ENCODE measurements at places on chromosomes 3 and 15.

DNA sequence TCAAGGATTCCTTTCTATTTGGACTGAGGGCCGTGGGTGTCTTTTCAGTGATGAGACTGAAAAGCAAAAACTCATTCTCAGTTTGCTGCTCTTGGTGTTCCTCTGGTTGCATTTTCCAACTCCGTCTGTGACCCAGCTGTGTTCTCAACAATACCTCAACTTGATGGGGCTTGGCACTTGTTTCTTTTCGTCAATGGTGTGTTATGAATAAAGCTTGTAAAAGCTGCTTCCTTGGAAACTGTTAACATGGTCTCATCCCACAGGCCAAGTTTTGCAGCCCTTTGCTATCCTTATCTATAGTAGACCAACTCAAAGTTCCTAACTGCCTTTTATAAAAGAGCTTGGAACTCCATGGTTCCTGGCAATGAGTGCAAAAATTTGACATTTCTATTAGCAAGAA, 142.5 kb upstream of the UBE2E1 start:
- DNase-seq, result no peak

GRCh38 chr15:64775551-64776401, at the start of gene RBPMS2:
RBPMS2 (minus strand) TSS chr15:64775589; CDS start chr15:64775319, 270 bp downstream.
- no peak for DNase-seq

GRCh38 chr15:100889385-100890050, 9.9 kb downstream of the ALDH1A3 start:
- DNase-seq, result peak; percentile 64

- DNase-seq, result no peak
Measured at GRCh38 chr3:18127174-18127858, 297.8 kb downstream of the SATB1 start.

DNA sequence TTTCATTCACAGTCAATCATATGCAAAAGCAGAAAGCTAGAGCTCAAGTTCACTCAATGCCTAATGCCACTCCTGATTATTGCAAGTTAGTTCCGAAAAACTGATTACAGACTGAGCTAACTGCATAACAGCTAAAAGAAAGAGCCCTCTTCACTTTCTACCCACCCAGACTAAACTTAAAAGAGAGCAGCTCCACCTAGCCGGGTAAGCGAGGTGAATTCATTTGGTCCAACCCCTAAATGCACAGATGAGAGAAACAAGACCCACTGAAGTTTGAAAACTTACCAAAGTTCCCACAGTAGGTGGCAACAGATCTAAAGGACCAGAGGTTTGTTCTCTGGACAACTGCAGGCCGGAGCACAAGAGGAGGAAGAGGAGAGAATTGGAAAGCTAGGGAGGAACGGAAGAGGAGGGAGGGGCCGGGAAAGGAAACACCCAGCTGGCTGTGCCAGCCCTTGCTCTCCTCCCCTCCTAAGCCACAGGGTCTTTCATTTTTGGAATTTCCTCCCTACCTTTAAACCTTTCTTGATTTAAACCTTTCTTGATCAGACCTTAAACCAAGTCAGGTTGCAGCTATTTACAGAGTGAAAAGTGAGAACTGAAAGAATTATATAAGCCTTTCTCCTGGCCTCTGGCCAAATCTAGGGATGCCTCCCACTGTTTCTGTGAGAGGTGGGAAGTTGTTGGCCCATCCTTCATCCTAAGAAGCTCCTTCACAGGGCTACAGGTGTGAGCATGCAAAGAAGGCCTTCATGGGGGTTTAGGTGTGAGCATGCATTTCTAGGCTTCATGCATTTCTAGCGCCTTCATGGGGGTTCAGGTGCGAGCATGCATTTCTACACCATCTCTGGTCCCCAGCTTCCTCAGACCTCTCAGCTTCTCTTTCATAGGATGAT, 114.7 kb upstream of the LMOD3 start:
- no peak for DNase-seq

GRCh38 chr3:170563712-170564423, 22.0 kb downstream of the SLC7A14 start:
- peak; percentile 75 for DNase-seq

DNA sequence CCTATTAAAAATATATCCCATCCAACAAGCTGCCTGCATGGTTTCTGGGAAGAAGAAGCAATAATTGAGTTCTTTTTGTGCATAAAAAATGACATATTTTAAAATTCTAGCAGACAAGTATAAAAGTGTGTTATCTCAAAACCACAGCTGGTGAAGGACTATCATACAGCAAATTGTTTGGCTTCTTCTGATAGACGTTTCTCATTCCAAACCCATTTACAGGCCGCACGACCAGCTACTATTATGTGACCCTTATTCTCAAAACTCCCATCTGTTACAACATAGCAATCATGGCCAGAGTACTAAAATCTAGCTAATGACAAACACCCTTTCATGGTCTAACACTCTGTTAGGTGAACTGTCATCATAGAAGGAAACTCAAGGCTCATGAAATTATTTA, 21.7 kb downstream of the ETFA start:
- DNase-seq, result no peak

DNA sequence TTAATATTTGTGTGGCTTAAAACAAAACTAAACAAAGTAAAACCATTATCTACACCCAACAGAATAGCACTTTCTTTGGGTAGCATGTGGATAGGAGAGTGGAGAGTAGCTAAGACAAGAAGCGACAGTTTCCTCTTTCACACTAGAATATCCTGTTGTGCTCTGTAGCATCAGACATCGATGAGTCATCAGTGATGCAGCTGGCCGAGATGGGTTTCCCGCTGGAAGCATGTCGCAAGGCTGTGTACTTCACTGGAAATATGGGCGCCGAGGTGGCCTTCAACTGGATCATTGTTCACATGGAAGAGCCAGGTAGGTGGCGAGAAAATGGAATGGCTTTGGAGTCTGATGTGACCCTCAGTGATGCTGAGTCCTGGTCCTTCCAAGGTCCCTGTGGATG, 108.1 kb downstream of the USP13 start:
- DNase-seq, result peak; percentile 40

DNA sequence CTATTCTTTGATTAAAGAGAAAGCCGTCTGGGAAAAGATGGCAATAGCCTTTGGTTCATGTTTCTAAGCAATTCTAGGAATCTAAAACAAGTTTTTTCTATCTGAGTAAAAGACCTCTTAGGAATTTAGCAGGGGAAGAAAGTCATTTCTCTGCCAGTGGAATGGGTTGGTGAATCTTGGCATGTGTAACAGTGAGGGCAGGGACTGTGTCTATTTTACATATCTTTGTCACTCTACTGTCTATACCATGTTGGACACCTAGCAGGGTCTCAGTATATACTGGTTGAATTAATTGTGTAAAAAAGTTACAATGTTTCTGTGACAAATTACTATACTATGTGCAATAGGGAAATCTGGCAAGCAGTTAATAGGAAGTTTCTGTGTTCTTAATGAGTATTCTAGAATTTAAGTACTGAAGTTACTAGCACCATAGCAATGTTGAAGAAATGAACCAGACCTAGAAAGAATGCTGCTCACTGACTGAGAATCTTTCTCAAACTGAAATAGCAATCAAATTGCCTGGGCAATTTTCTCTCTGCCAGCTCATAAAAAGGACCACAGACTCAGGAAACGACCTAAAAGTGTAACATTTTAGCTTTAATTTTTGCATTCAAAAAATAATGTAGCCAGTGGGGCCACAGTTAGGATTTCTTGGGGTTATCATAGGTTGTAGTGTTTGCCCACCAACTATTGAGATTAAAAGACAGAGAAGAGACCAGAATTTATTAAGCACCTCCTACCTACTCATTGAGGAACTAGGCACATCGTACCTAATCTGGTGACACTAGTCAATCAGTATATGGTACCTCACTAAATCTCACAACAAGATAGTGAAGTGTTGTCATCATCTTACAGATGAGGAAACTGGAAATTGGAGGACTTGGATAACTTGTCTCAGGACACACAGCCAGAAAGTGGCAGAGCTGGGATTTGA, 56.2 kb upstream of the LEKR1 start:
- peak; percentile 46 for DNase-seq

- no peak for DNase-seq
Measured at GRCh38 chr15:85302271-85302670, 78.1 kb upstream of the AKAP13 start.

DNA sequence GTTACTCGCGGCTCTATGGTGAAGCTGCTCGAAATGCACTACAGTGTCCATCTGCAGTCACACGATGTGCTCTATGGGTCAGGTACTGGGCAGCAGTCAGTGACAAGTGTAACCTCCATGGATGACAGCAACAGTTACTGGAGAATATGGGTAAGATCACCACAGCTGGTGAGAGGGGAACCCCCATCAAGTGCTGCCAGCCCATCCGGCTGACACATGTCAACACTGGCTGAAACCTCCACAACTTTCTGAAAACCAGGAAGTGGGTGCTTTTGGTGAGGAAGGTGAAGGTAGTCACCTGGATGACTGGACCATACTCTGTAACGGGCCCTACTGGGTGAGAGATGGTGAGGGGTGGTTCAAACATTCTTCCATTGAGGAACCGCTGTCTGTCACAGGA, 87.4 kb upstream of the C15orf39 start:
- no peak for DNase-seq

Data from fibroblast of upper back skin (primary cell).